ENCODE measurements at places on chromosomes 2 and 18.

- no peak for DNase-seq
These were observed 13.3 kb upstream of the PRELID3A start for GRCh38 chr18:12394428-12394827.

- DNase-seq, result peak; percentile 27
These were observed 264.0 kb downstream of the MREG start for GRCh38 chr2:215749092-215749957.

DNA sequence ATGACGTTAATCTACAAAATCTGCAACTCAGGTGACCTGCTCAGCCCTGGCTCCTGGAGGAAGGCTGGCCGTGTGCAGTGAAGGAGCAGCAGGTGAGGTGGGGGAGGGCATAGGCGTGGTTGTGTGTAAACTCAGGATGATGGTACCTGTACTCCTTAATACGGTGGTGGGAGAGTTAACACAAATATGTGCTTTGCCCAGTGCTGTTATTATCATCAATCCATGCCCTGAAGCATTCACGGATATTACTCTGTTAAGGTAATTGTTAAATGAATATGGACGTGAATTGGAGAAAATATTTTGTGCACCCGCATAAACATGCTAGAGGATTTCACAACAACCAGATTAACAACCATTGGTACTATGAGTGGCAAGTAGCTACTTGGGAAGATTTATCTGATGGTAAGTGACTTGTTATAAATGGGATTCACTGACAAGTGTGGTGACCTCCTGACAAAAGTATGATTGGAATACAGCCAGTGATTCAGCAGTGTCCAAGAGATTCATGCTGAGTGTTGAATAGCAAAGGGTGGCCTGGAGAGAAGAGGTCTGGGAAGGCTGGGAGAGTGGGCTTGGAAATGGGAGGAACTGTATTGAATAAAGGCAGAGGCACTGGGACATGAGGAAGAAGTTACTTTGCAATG, 194.1 kb downstream of the TPGS2 start:
- DNase-seq, result peak; percentile 78

- DNase-seq, result no peak
These were observed 30.6 kb upstream of the SLC66A3 start for GRCh38 chr2:11124760-11125068.

- DNase-seq, result no peak
These were observed 2.2 kb downstream of the IRS1 start for GRCh38 chr2:226797289-226797988.

GRCh38 chr2:234014427-234014826, 36.1 kb upstream of the SPP2 start:
- DNase-seq, result no peak

DNA sequence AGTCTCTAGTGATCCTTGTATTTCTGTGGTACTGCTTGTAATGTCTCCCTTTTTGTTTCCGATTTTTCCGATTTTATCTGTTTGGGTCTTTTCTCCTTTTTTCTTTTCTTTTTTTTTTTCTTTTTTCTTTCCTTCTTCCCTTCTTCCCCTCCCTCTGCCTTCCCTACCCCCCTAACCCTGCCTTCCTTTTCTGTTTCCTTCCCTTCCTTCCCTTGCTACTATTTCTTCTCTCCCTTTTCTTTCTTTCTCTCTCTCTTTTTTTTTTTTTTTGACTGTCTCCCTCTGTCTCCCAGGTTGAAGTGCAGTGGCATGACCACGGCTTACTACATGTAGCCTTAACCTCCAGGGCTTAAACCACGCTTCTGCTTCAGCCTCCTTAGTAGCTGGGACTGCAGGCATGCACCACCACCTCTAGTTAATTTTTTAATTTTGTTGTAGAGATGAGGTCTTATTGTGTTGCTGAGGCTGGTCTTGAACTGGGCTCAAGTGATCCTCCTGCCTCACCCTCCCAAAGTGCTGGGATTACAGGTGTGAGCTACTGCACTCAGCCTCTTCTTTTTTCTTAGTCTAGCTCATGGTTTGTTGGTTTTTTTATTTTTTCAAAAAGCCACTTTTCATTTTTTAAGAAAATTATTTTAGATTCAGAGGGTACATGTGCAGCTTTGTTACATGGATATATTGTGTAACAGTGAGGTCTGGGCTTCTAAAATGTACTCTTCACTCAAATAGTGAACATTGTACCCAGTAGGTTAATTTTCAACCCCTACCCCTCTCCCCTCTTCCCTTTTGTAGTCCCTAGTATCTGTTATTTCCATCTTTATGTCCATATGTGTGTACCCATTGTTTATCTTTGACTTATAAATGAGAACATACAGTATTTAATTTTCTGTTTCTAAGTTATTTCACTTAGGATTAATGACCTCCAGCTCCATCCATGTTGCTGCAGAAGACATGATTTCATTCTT, 24.7 kb downstream of the CCDC138 start:
- no peak for DNase-seq

- DNase-seq, result peak; percentile 60
These were observed 88.2 kb upstream of the MCFD2 start for GRCh38 chr2:47003641-47004427.

DNA sequence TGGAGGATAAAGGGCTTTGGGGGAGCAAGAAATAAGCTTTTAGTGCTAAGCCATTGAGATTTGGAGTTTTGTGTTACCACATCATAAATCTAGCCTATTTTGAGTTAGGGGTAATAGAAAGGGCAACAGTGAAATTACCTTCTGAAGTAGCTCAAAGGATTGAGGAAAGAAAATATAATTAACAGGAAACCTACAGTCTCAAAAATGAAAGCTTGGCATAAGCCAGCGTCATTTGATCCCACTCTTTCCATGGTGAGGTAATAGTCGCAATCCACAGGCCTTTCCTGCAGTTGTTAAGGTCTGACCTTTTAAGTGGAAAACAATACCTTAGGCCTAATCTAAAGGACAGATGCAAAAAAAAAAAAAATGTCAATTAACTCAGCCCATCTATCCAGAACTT, 182.7 kb downstream of the UXS1 start:
- no peak for DNase-seq

GRCh38 chr2:226743915-226744314, 55.7 kb downstream of the IRS1 start:
- no peak for DNase-seq

- DNase-seq, result no peak
These were observed 54.5 kb downstream of the CFAP221 start for GRCh38 chr2:119598596-119599263.

DNA sequence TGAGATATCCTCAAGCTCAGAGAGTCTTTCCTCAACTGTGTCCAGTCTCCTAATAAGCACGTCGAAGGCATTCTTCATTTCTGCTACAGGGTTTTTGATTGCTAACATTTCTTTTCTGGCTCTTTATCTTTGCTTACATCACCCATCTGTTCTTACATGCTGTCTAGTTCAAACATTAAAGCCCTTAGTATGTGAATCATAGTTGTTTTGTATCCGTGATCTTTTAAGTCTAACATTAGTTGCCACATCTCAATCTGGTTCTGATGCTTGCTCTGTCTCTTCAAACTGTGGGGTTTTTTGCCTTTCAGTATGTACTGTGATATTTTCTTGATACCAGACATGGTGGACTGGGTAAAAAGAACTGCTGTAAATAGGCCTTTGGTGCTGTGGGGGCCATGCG, 235.2 kb downstream of the SH3RF3 start:
- no peak for DNase-seq

DNA sequence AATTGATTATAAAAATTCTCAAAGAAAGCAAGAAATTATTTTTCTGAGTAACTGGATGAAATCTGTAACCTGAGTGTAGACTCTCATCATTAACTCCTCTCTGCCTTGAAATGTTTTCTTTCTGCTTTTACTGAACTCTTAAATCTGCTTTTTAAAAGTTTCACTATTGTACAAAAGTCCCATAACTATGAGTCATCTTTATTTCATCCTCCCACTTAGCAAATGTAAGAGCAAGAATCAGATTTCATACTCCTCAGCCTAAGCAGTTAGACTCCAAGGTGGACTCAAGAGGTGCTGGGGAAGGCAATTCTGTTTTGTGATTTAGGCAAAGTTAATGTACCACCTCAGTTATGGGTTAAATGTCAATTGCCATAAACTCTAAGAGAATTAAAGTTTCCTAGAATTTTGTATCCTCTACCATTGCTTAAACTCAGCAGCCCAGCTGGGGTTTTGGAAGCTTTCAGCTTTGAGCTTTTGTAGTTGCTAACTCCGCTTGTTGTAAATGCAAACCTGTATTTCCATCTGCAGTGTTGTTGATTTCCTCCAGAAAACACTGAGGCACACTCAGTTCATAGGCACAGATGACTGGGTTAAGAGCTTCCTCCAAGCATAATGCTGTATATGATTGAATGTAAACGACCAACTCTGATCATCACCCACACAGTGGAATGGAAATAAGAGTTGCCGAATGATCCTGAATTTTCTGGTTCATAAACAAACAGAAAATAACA, 268.8 kb downstream of the ARHGAP15 start:
- no peak for DNase-seq

- no peak for DNase-seq
These were observed 22.0 kb downstream of the NPPC start for GRCh38 chr2:231904161-231904611.

DNA sequence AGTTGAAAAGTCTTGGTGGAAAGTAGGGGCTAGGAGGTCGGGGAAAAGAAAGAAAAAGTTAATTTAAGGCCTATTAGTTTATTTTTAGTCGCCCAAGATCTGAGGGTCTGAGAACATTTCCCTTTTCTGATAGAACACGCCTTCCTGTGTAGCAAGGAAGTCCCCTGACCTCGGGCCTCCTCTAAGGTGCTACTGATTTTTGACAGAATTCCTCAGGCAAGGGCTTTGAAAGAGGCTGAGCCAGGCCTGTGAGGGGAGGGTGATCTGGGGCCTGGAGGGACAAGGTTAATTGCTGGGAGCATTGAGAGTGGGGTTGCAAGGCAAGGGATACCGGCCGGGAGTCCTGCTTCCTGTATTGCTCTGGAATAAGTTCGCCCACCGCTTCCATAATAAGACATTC, 131.4 kb upstream of the MYCN start:
- DNase-seq, result no peak

DNA sequence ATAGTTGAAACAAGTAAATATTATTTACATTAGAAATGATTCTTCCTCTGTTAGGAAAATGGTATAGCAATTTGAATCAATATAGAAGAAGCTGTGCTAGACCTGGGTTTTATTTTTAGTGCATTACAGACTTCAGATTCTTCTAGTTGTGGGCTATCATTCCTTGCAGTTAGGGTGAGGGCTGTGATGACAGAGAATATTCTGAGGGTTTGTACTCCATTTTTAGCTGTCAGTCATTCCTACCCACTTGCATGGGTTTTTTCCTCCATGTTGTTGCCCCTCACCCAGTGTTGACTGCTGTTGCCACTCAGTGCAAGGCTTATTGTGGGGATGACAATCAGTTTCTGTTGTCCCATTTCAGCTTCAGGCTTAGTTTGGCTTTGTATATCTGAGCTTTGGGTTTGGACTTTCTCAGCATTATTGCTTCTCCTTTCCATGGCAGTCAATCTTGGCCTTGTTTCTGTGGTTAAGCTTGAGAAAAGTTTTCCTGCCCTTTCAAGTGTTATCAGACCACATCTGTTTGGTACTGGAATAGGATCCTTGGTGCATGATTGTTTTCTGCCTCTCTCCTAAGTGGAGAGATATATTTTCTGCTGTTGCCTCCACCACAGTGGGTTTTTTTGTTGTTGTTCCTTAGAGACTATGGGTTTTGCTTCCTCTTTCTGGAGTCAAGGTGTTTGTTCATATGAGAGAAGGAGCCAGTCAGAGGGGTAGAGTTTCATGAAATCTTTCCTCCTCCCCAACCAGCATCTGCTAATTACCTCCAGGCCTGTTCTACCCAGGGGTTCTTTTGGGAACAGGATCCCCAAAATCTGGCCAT, 312.7 kb upstream of the CWC22 start:
- no peak for DNase-seq

- DNase-seq, result peak; percentile 78
These were observed 67.2 kb downstream of the POLR1A start for GRCh38 chr2:86038291-86039081.

DNA sequence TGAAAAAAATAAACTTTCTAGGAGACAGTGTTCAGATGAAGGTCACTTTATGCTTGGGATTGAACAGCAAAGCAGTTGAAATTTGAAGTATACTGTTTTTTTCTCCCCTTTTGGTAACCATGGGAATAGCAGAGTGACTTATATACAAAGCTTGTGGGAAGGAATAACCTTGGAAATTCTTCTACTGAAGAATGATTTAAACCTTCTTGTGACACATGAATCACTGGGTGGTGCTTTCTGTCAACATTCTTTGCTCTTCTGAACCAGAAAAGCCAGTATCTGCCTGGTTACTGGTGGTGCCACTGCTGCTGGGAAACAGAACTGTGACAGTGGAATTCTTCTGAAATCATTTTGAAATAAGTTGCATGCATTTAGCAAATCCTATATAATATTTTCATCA, 39.4 kb upstream of the RND3 start:
- peak; percentile 99 for DNase-seq

DNA sequence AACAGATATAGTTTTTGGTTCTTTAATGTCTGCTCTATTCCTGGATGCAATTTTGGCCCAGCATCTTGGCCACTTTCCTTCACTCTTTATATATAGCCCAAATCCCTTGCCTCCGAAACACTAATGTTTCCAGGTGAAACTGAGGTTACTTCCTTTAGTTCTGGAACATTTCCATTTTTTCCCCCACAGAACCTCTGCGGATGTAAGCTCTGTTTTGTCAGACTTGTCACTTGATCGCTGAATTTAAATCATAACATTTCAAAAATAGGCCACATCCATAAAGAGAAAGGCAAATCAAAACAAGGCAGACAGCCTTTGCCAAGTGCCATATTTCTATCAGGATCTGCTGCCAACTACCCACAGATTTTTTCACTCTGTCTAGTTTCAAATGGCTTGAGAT, 115.1 kb downstream of the ANKRD44 start:
- no peak for DNase-seq

DNA sequence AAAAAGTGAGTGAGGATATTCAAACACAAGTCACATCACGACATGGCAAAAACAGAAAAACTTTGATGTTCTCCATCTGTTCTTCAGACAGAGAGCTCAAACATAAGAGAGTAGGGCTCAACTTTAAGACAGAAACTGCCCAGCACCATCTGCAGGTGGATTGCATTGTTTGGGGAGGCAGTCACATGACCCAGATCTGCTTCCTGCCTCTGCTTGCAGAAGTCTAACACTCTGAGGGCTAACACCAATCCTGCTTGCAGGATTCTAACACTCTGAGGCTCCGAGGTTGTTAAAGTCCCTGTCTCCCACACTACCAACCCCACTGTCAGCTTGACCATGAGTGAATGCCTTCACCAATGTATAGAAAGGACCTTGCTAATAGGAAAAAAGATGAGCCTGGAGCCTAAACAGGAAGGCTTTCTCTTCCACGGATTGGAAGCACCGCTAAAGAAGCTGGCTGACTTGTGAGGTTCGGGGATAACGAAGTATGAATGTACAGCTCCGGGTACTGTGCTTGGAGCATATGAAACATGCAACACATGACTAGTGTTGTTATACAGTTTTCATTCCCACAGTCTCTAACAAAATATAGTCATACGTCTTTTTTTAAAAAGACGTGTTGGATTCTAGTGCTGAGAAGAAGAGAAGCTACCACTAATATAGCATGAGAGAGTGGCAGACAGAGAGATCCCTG, 176.6 kb upstream of the CREB1 start:
- no peak for DNase-seq

DNA sequence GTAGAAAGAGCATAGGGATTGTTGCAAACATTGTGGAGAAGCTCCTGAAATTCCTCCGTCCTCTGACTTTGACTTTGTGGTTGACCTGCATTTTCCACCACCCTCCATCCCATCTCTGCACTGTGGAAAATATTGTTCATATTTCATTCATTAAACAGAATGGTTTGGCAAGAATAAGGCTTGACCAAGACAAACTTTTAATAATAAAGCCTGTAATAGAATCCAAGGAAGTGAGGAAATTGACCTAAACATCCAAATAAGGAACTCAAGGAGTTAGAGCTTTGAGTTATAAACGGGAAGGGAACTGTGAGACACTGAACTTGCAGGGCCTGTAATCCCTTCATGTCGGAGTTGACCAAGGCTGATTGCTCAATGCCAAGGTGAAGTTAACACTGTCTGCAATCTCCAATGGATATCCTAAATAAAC, 115.2 kb downstream of the GFPT1 start:
- DNase-seq, result no peak

Data from RCC 7860 (cell line).